ENCODE measurements at places on chromosomes 5 and 9.

- no peak for DNase-seq
These were observed 297.0 kb downstream of the SH3GL2 start for GRCh38 chr9:17875886-17876285.

GRCh38 chr9:130825351-130825651, 9.8 kb upstream of the ABL1 start:
- no peak for DNase-seq

GRCh38 chr5:50975840-50976239, 309.4 kb downstream of the PARP8 start:
- no peak for DNase-seq

DNA sequence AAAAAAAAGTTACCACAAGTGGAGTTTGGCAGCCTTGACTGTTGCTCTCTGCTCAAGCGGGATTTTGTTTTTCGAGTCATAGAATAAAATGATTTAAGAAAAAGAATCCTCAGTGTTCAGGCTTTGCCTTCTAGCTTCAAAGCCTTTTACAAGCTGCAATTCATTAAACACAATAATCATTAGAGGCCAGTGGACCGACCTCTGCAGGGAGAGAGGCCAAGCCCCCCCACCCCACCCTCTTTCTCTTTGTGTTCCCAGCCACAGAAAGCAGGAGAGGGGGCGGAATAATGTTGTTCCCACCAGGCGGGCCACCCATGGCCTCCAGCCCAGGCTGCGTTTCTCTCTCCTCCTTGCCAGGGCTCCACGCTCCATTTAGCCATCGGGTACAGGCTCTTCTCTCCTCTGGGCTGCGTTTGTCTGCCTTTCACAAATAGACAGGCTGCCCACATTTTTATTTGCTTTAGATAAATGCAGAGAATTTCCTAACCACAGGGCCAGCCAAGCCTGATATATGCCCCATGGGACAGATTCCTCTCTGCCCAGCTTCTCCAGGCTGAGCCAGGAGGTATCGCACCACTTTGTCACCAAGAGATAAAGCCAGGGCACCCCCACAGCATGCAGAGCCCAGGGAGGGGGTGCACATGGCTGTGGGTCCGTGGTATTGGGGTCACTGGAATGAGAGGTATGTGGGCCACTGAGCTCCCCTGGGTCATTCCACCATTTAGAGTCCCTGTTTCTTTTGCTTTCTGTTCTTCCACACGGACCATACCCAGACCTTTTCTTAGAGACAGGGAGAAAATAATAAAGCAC, 318.8 kb downstream of the PIK3R1 start:
- no peak for DNase-seq

- peak; percentile 8 for DNase-seq
These were observed 136.3 kb downstream of the TMEM232 start for GRCh38 chr5:110590187-110590586.

DNA sequence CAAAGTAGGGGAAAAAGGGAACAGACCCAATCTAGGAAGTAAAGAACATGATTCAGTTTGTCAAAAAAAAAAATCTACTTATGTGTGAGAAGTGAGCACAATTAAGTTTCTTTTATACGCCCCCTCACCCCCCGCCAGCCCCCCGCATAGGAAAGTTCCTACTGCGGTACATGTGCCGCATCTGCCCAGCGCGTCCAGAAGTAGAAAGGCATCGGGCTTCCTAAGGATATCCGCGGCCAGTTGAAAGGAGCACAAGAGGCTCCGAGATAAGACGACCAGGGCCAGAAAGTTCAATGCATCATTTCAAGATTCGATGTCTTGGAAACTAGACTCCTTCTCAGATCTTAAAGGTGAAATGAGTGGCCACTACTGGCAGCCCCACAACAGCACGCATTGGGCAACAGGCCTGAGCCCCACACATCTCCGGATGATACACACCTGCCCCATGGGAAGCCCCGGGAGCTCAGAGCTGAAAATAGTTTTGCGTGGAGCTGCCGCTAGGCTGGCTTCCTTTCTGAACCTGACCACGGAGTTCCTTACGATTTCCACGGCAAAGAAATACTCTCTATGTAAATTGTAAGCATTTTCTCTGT, 203.9 kb downstream of the RAB3C start:
- DNase-seq = no peak

DNA sequence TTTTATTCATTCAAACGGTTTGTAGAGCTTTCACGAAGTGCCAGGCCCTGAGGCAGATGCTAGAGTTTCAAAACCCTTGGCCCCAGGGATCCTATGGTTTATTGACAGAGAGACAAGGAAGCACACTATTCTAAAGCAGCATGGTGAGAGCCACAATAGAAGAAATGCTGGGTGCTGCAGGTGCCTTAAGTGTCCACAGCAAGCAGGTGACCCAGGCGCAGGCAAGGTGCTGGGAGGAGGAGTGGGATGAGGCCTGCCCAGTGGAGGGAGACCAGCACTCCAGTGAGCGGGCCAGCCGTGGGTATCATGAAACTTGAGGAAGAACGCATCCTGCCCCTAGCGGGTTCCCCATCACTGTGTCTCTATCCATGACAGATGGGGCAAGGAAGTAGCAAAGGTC, 71.0 kb downstream of the OSMR start:
- no peak for DNase-seq

- no peak for DNase-seq
These were observed 22.0 kb downstream of the TMEM167A start for GRCh38 chr5:83055166-83055565.

- no peak for DNase-seq
These were observed 288.9 kb upstream of the VLDLR start for GRCh38 chr9:2332663-2333062.

DNA sequence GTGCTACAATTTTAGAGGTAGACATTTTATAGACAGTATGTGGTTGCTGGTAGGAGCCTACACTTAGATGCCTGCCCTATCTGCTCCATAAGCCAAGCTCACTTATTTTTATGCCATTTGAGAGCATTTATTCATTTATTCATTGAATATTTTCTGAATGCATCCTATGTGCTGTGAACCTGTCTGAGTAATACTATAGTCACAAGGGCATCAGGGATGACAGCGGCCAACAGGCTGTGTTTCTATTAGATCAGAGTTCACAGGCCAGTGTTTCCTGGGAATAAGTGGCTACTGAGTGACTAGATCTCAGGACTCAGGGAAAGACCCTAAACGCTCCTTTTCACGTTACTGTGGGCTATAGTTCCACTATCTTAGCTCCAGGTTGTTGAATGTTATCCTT, 235.2 kb upstream of the MSX2 start:
- no peak for DNase-seq

DNA sequence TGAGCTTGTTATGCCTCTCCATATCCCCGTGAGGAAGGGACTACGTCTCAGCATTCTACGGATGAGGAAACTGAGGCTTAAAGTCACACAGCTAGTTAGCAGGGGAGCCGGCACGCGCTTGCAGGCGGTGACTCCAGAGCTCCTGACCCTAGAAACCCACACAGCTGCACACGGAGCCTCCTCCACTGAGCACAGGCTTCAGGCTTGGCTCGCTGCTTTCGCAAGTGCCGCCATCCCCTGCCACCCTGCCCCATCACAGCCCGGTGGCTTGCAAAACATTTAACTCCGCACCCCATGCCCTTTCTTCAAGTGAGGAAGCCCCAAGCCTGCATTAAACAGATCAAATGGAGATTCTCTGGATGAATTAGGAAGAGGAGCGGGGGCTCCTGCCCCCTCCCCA, 138.3 kb downstream of the HSD17B3 start:
- no peak for DNase-seq

DNA sequence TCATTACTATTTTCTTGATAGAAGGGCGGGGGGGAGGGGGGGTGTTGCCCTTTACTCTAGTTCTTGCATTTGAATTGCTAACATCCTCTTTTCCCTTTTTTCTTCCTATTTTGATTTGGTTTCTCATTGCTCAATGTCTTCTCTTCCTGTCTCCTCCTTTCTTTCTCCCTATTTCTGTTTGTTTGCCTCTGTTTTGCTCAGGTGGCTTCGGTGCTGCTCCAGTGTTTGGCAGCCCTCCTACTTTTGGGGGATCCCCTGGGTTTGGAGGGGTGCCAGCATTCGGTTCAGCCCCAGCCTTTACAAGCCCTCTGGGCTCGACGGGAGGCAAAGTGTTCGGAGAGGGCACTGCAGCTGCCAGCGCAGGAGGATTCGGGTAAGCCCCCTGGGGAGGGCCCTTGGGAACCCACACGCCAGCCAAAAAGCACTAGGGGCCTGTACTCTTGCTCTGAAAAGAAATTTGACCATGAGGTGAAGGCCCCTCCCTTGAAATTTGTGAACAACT, 48.3 kb downstream of the FAM78A start:
- no peak for DNase-seq

- peak; percentile 91 for DNase-seq
These were observed 5.4 kb downstream of the GDA start for GRCh38 chr9:72154468-72155285.

DNA sequence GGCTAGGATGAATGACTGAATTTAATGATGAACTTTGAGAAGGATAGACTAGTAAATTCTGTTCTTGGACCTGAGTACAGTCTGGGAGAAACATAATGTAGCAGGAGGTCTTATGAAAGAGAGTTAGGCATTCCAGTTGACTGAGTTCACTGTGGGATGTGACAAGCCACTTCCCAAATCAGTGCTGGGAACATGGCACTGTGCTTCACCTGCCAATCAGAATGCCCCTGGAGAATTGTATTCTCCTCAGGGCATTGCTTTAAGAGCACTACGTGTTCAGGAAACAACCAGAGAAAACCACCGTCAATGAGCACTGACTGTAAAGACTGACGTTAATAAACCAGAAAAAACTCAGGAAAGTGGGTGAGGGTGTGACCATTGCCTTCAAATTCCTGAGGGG, 1.2 kb downstream of the CCDC107 start:
- DNase-seq = no peak

- no peak for DNase-seq
These were observed 545.9 kb upstream of the RIOK2 start for GRCh38 chr5:97728920-97729319.

- DNase-seq = no peak
These were observed 6.0 kb downstream of the KIF12 start for GRCh38 chr9:114093031-114093471.

DNA sequence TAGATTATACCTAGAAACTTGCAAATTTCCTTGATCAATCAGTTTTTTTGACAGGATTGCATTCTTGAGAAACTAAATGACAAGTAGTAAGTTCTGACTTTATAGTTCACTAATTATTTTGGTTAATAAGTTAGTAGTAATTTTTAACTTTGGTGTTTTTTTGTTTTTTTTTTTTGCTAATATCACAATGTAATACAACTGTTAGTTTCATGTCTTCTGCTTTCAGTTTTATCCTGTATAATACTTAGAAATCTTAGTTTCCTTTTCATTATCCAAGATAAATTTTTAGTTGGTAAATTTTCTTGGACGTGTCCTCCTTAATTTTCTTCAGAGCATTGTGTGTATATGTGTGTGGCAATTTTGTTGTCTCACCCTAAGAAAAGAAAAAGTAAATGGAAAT, 57.8 kb downstream of the CWC27 start:
- no peak for DNase-seq

- DNase-seq = no peak
These were observed 195.5 kb upstream of the CLINT1 start for GRCh38 chr5:158054223-158055110.

DNA sequence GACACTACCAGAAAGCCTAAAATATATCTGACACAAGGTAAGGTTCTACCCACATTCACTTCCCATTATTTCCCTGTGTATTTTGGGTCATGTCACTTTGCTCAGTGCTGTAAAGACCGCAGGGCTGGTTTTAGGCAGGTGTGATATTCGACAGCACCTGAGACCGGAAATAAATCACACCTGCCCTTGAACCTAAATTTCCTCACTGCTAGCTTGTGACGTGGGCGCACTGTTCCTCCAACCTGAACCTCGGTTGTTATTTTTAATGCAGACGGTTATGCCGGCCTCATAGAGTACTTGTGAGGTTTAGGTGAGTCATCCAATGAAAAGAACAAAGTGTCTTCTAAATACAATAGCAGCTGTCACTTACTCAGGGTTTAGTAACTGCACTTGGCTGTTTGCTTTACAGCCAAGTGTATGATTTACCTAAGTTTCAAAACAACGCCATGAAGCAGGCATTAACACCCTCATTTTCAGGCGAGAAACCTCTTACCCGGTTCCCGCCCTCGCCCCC, 20.7 kb upstream of the ZNF782 start:
- DNase-seq = peak; percentile 70

- DNase-seq = no peak
These were observed 86.7 kb upstream of the NFIB start for GRCh38 chr9:14400658-14400995.

GRCh38 chr5:150317048-150318003, 14.6 kb upstream of the ARSI start:
- DNase-seq = peak; percentile 31

- DNase-seq = no peak
These were observed 6.1 kb downstream of the ZDHHC21 start for GRCh38 chr9:14687042-14687719.

Measured in LoVo (cell line).